DMS79 treated with DMSO at 0.1 percent for 48 hours (cell line): ENCODE measurements at places on chromosomes 16 and 17.

DNA sequence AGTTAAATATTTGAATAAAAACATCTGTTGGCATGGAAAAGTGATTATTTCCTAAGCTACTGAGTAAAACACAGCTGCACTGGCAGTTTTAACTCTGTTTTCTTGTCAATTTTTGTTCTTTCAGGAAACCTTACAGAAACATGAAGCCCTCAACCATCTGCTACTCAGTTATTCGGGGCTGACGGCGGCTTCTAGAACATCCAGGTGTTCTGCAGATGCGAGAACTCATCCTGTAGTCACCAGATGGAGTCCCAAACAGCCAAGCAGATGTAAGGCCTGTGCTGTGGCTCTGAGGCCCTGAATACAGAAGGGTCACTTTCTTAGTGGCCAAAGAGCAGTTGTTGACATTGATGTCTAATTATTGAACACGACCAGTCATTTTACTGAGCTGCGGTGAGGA, 15.5 kb downstream of the ARSG start:
- DNase-seq, result no peak

DNA sequence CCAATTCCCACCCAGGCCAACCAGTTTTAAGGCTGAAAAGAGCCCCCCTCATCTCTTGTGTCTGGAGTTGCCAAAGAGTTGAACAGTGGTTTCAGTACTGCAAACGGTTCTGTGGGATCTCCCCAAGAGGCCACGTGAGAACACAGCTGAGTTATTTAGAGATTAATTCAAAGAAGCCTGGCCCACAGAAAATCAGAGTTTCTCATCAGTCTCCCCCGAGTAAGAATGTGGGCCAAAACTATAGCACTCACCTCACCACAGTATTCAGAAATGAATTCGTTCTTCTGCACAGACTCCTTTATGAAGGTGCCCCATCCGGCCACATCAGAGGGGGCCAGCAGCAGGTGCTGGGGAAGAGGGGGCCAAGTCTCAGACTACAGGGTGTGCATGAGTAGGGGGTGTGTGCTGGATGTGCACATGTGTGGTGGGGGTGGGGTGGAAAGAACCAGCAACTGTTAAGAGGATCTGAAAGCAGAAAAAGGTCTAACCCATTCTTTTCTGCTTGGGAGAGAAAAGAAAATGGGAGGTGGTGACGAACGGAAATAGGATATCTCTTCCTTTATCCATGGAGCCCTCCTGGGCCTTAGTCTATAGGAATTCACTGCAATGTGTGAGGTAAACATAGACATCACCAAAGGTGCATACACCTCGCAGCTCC, 22.6 kb downstream of the CNTNAP1 start:
- DNase-seq, result no peak

DNA sequence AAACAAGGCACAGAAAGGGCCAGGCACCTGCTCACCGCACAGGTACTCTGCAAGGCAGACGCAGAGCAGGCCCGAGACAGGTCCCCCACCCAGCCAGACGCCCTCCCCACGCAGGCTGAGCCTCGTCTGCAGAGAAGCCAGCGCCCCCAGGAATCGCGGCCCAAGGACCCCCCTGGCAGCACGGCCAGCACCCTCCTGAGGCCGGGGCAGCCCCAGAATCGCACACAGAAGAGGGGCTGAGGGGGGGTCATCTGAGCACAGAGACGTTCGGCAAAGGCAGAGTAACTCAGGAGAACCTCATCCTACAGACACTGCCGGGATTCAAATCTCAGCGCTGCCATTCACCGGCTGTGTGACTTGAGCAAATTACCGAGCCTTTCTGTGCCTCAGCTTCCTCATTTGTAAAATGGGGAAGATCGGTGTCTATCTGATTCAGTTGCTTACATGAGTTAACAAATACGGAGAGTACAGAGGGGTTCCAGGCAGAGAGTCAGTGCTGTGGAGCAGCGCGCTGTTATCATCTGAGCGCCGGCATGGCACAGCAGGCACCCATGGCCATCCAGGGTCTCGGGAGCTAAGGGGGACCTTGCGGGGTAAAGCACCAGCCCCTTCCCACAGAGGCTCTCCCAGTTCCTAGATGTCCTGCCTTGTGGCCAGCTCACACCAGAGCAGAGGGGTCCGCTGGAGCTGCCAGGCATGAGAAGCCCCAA, 10.4 kb downstream of the EMC6 start:
- DNase-seq, result no peak

DNA sequence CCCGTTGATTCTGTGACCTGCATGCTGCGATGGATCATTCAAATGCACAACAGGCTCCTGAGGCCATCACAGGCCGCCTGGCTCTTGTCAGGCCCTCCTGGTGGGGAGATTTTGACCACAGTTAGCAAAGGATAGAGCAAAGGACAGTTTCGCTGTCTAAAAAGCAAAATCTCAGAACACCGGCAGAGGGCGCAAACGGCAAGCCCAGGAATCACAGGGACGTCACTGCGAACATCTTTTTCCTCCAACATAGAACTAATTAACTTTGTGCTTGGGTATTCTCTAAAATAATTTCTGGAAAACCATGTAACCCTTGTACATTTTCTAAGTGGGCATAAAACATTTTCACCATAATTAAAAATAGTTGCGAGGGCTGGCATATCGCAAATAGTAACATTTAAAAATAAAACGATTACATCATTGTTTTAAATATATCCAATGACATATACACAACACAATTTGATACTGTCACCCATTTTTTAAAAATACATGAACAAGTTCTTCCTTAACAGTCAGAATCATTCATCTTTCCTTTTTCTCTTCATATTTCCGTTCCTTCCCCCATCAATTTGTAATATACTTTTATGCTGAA, 19.7 kb upstream of the SLC47A1 start:
- peak; percentile 27 for DNase-seq

DNA sequence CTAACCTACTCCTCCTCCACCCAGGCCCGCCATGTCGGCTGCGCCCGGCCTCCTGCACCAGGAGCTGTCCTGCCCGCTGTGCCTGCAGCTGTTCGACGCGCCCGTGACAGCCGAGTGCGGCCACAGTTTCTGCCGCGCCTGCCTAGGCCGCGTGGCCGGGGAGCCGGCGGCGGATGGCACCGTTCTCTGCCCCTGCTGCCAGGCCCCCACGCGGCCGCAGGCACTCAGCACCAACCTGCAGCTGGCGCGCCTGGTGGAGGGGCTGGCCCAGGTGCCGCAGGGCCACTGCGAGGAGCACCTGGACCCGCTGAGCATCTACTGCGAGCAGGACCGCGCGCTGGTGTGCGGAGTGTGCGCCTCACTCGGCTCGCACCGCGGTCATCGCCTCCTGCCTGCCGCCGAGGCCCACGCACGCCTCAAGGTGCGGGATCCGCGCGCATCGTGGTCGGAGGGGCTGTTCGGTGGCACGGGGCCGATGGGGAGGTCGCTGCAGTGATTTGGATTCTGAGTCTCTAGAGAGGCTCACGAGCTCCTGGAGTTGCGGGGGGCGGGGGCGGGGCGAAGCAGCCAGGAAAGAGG, 878 bp downstream of the TRIM72 start:
- no peak for DNase-seq

- DNase-seq, result no peak
Measured at GRCh38 chr17:4998732-4999429, 1.1 kb downstream of the KIF1C start.

DNA sequence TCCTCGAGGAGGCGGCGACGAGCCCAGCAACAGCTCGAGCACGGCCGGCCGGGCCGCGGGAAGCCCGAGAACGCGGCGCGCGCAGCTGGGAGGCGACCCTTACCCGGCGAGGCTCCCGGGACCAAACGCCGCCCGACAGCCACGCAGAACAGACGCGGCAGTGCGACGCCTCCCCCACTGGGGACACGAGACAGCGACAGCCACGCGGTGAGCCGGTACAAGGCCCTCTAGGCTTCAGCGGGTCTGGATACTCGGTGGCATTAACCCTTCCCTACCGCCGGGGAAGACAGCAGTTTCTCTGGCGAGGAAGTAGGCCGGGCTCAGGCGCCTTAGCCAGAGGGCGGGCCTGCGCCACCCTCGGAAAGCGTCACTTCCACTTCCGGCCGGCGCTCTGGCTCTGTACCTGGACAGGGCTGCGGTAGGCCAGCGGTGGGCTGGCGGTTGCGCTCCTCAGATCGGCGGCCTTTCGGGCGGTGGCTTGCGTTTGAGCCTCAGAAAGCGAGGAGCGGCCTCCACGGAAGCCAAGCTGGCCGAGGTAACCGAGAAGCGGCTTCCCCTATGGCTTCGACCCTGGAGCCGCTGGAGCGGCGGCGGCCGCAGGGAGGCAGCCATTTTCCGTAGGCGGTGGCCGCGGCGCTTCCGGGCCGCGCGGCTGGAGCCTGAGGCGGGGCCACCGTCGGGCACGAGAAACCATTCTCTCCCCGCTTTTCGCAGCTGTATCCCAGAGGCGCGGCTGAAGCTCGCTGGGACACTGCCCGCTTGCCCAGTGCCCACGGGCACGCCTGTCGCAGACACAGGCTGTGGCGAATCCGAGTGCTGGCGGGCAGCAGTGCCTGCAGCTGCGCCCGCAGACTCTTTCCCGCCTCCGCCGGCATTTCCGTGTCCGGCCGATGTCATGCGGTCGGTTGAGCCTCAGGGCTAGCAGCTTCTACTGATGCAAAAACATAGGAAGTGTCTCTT, at the start of the genes TIGD7 and ZNF75A:
Gene TIGD7 (minus strand): TSS at position 322 of the 960 bp plus-strand sequence. CDS start 4,816 bp downstream, outside the sequence.
Gene ZNF75A (plus strand): TSS at position 389 of the 960 bp plus-strand sequence. CDS start 2,932 bp downstream, outside the sequence.
- DNase-seq, result peak; percentile 84

- DNase-seq, result peak; percentile 78
Measured at GRCh38 chr16:84842516-84843148, 22.8 kb downstream of the CRISPLD2 start.

GRCh38 chr16:9408297-9408878, 316.9 kb downstream of the HAPSTR1 start:
- peak; percentile 62 for DNase-seq

DNA sequence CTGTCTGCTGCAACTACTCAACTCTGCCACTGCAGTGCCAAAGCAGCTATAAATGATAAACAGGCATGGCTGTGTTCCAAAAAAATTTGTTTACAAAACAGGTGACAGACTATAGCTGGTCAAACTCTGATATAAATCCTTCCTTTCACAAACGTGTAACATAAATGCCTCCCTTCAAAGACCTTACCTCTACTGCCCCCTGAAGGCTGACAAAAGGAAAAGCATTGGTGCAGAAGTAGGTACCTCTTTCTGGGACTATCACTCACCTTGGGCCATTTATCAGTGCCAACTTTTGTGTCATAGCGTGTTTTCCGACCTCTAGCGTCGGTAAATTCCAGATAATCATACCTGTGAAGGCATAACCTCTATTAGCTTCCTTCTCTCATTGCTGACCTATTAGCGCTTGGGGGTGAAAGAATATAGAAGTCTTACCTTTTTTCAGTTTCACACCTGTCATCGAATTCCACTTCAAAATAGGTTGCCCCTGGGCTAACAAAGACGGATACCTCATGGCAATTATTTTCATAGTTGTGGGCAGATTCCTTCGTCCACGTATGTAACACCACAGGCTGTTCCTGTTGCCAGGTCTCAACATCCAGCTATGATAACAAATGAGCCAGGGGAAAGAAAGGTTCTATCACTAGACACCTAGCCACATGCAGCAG, 67.9 kb downstream of the ZZEF1 start:
- peak; percentile 57 for DNase-seq

DNA sequence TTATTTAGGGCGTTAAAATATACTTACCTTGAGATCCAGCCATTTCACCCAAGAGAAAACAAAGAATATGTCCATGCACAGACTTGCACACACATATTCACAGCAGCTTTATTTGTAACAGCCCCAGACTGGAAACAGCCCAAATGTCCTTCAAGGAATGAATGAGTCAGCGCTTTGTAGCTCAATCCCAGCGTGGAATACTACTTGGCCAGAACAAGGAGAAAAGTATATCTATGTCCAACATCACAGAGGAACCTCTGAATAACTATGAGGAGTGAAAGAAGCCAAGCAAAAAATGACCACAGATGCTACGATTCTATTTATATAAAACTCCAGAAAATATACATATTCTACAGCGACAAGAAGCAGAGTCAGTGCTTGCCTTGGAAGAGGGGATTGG, 158.3 kb downstream of the ENGASE start:
- no peak for DNase-seq

DNA sequence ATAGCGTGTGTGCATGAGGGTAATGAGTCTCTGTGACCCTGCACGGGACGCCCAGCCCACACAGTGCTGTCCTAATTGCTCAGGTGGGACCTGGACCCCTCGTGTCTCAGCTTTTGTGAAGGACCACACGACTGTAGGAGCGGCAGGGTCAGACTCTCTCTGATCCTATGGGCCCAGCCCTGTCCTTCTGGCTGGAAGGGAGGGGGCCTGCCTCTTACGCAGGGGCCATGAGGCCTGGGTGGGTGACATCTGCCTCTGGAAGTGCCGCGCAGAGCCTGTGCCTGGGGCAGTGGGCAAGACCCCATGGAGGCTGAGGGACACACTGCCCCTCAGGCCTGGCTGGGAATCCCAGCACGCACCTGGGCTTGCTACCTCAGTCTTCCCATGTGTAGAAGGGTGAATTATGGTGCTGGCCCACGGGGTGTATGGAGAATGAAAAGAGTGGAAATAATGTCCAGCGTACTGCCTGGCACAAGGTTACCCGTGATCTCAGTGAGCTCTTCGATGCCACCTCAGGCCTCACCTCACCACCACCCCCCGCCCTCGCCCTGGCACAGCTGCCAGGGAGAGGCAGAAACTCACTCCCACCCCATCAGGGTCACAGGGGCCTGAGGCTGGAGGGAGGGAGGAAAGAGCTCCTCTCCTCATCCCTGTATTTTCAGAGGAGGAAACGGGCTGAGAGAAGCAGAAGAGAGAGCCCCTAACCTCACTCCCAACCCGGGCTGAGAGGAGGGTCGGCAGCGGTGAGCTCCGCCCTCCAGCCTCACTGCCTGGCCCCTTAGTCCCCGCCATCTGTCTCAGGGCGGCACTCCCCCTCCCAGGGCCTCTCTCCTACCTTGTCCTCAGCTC, 27.1 kb upstream of the DBNDD1 start:
- peak; percentile 16 for DNase-seq

GRCh38 chr17:77609553-77610517, 348.7 kb upstream of the TNRC6C start:
- no peak for DNase-seq

DNA sequence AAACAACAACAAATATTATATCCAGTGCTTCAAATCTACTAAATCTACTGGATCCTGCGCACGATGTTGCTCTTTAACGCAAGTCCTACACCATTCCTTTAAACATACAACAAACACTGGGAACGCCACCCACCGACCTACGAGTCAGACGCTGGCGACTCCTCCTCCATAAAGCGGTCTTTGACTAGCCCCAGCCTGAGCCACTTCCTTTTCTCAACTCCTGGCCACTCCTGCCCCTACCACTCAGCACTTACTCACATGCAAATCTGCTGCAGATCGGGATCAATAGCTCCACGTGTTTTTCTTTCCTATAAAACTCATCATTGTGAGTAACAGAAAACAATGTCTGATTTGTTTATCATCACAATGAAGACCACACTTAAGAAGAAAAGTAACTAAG, 32.8 kb upstream of the MNT start:
- DNase-seq, result no peak
